Hepatocyte (in vitro differentiated cells): ENCODE measurements at places on chromosomes 6 and 20. TPM values are rescaled to one million over a fixed set of nuclear protein-coding genes. Genes with fewer than 3 reads are reported as not detected.
A peak's percentile ranks its signal among the peaks of the same experiment; 100 is the strongest.

Gene SLC22A2
- polyA plus RNA-seq = 0.57 and 1.5 TPM in 2 replicates

Gene SLC17A1
- polyA plus RNA-seq = 2.2 and 4.0 TPM in 2 replicates

GRCh38 chr6:6707143-6707542 is 118.6 kb downstream of the LY86 start:
- DNase-seq = no peak

DNA sequence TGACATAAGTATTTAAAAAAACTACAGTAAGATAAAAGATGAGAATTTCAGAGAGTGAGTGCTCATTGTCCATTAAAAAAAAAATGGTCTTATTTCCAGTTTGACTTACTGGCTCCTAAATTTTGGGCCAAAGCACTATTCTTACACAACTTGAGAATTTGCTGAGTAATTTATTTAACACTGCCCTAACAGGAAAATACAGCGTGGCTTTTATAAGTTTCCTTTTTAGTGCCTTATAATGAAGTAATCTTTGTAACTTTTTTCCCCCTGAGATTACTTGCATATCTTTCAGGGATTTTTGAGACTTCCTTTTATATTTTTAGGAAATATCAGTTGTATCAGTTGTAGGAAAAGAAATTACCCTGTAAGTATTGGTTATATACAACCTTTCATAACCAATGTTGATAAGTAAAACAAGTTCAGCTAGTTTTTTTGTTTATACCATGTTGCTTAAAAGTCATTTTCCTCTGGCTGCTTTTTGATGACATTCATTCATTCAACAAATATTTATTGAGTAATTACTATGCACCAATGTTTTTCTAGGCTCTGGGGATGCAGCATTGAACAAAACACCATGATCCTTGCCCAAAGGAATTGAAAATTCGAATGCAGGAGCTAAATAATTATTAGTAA is 106.4 kb upstream of the SGK1 start:
- DNase-seq = no peak

DNA sequence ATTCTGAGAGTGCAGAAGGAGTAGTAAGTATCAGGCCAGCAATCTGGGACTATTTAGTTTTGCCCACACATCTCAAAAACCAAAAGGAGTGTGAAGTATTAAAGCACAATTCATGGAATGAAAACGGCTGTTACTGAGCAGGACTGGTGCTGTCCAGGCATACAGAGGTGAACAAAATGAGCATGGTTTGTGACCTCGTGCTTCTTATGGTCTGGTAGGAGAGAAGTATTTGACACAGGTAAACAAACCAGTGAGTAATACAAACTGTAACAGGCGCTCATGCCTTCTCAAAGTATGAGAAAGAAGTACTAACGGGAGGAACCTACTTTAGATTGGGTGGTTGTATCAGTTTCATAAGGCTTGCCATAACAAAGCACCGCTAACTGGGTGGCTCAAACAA is 17.5 kb upstream of the NRN1 start:
- DNase-seq = no peak

DNA sequence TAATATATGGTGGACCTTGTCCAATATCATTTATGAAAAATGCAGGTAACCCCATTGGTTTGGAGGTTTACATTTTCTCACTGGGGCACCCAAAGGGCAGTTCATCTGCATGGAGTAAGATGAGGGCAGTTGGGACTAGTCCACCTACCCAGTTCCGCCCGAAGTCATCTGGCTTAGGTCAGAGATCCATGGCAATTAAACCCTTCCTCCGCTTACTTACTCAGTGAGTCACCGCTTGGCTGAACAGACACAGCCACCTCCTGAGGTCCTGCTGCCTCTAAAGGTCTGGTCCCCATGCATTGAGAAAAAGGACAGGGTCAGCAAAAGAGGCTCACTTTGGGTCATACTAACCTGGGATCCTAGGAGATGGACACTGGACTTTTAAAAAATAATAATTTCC is 102.9 kb upstream of the PRL start:
- DNase-seq = peak; percentile 61

Gene NRN1
- polyA plus RNA-seq = not detected in 2 replicates

Gene FRK
- polyA plus RNA-seq = 2.5 and 2.7 TPM in 2 replicates

Gene CCN6
- 0.12 and 0.24 TPM in 2 replicates for polyA plus RNA-seq

DNA sequence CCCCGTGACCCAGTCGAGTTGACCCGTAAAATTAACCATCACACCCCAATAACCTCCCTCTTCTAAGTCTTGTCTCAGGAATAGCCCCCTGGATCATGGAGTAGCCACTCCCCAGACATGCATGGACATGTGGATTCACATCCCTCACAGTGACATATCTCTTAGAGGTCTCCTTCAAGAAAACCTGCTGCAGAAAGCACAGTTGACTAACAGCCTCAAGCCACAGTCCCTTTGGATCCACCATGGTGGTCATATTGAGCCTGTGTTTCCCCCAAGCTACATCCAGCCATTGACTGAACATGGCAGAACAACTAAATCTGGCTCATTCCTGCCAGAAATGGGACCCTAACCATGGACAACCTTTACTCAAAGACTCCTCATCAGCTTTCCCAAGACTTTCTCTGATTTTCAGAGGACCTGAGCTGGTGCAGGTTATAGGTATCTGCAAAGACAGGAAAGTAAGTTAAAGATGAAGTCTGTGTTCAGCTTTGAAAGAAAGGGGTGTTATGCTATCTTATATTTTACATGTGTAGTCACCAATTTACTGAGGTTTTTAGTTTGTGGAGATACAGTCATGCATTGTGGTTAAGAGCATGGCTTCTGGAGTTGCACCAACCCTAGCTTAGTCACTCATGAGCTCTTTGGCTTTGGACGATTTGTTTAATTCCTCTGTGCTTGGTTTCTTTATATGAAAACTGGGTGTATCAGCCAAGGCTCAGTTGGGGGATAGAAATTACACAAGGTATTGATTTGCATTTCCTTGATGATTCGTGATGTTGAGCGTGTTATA is 219.1 kb downstream of the MYLK4 start:
- DNase-seq = no peak
